ENCODE measurements at places on chromosomes 7 and 10. TPM values are rescaled to one million over a fixed set of nuclear protein-coding genes. Genes with fewer than 3 reads are reported as not detected.

The CUZD1 gene
- 0.30 TPM for total RNA-seq

The CDK14 gene
- total RNA-seq: 20.6 TPM

The INHBA gene
- 5.7 TPM for total RNA-seq

The STAG3 gene
- total RNA-seq: 1.6 TPM

The MAGI2 gene
- 24.7 TPM for total RNA-seq

The SLC26A4 gene
- not detected for total RNA-seq

The CHCHD2 gene
- 511 TPM for total RNA-seq

The CDK13 gene
- 42.7 TPM for total RNA-seq

The TAX1BP1 gene
- total RNA-seq: 47.6 TPM

The KAZALD1 gene
- total RNA-seq: 52.9 TPM

The CALCR gene
- total RNA-seq: not detected

The BMPER gene
- 138 TPM for total RNA-seq

The SEC61A2 gene
- 25.3 TPM for total RNA-seq

The CFAP43 gene
- total RNA-seq: 0.36 TPM

The GRM3 gene
- total RNA-seq: not detected

The ZSWIM8 gene
- total RNA-seq: 115 TPM

The FAM171A1 gene
- total RNA-seq: 41.5 TPM

The CDH23 gene
- 0.51 TPM for total RNA-seq

The ZWINT gene
- 32.8 TPM for total RNA-seq

The EN2 gene
- not detected for total RNA-seq

The OR6V1 gene
- total RNA-seq: not detected

Data from cardiac muscle cell (in vitro differentiated cells and primary cell).